ENCODE measurements at places on chromosomes 1 and 21.

- DNase-seq: no peak
These were observed 769 bp downstream of the GALE start for GRCh38 chr1:23799570-23800399.

- no peak for DNase-seq
These were observed 347.0 kb upstream of the AJAP1 start for GRCh38 chr1:4307468-4307845.

GRCh38 chr1:24987875-24988557 lies 57.9 kb upstream of the RUNX3 start:
- DNase-seq: no peak

GRCh38 chr1:114956570-114956969 lies 73.1 kb upstream of the TSHB start:
- DNase-seq: no peak

DNA sequence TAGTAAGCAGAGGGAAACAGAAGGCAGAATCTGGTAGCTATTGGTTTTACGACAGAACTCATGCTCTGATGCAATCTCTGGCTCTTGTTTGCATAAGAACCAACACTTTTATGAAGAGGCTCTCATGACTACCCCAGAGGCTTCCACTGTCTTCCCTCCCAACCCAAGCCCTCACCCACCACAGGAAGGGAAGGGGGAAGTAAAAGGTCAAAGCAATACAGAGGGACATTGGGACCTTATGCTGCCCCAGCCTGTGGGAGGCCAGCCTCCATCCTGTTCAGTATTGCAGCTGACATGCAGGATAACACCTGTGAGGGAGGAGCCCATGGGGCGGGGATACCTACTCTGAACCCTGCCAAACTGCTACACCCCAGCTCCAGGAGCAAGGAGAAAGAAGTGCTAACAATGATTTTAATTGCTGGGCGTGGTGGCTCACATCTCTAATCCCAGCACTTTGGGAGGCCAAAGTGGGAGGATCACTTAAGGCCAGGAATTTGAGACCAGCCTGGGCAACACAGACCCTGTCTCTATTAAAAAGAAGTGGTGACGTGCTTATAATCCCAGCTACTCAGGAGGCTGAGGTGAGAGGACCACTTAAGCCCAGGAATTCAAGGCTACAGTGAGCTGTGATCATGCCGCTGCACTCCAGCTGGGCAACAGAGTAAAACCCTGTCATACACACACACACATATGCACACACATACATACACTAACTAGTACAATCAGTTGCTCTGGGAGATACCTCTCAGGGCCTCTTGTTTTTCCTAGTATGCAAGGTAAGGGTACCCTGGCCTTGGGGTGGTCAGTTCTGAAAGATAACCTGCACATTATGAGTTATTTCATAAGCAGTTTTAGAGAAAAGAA lies 9.5 kb downstream of the MR1 start:
- no peak for DNase-seq

GRCh38 chr1:50163680-50164079 lies 55.0 kb downstream of the ELAVL4 start:
- no peak for DNase-seq

- no peak for DNase-seq
These were observed 530.9 kb downstream of the PTPRU start for GRCh38 chr1:29767088-29767685.

DNA sequence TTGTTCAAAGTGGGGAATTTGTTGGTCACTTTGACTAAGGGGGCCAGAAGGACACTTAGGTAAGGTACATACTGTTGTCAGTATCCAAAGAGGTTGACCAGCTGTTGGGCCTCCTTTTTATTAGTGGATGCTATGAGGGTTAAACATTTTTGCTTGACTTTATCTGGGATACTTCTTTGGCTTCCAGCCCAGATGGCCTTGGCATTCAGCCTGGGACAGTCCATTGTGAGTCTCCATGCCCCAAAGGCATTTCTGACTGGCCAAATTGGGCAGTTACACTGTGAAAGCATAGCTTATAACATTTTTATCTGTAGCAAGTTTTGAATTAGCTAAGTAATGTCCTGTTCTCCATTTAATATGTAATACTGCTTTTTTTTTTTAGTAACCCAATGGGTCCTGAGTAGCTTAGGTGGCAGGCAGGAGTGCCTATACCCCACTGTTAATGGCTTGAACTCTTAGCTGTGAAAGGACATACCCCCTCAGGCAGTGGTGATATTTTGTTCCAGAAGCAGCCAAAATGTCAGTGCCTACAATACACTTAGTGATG lies 35.4 kb upstream of the CD1D start:
- DNase-seq: no peak

- DNase-seq: no peak
These were observed 4.1 kb downstream of the KIAA1614 start for GRCh38 chr1:180916771-180917170.

DNA sequence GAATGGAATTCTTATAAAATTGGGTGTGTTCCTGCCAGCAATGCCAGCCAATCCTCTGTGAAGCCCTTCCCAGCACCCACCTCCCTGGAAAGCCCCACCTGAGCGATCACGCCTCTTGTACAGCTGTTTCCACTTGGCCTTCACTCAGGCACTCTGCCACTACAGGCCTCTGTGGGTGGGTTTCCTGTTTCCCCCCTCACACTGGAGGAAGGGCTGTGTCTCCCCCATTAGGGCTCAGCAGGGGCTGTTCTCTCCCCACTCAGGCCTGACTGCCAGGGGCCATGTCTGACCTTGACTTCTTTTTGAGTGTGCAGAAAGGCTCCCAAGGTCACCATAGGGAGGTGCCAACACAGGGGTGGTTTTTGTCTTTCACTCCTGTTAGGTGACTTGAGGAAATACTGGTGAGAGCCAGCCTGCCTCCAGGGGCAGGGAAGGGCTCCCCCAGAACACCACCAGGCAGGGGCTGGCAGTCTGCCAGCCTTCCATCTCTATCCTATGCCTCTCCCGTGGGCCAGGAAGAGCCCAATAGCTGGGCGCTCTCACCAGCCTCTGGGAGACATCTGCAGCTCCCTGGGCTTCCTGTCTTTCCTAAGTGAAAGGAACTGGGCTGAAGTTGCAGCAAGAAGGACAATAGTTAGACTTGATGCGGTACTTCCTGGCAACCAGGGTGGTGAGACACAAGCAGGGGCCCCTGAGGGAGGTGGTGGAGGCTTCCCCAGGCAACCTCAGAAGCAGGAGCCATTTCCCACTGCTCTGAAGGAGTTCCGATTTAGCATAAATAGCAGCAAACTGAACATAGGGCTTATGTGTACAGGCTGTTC lies 49.1 kb downstream of the ELK4 start:
- DNase-seq: no peak

- no peak for DNase-seq
These were observed 31.7 kb upstream of the FNBP1L start for GRCh38 chr1:93416183-93416582.

DNA sequence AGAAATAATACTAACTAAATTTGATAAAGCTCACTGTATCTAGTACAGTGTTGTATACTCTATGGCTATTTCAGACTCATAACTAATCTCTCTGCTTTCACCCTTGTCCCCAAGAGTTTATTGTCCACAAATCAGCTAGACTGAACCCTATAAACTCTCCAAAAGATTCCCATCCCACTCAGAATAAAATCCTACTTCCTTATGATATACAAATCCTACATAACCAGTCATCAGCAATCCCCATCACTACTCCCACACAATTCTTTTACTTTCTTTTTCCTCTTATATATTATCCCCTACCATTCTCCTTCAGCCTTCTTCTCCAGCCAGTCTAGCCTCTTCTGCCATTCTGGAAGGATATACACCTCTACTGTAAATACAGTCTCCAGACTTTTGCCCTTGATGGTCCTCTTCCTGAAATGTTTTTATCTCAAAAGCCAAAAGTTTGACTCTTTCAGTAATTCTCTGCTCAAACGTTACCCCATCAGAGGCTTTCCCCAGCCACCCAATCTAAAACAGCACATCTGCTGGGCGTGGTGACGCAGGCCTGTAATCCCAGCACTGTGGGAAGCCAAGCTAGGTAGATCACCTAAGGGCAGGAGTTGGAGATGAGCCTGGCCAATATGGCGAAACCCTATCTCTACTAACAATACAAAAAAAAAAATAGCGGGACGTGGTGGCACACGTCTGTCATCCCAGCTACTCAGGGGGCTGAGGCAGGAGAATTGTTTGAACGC lies 41.6 kb downstream of the ABL2 start:
- no peak for DNase-seq

- peak; percentile 85 for DNase-seq
These were observed 71.6 kb downstream of the CD2 start for GRCh38 chr1:116825720-116826438.

GRCh38 chr1:246860401-246860800 lies 71.3 kb downstream of the AHCTF1 start:
- no peak for DNase-seq

- no peak for DNase-seq
These were observed 8.2 kb downstream of the ZNF692 start for GRCh38 chr1:248850536-248851251.

DNA sequence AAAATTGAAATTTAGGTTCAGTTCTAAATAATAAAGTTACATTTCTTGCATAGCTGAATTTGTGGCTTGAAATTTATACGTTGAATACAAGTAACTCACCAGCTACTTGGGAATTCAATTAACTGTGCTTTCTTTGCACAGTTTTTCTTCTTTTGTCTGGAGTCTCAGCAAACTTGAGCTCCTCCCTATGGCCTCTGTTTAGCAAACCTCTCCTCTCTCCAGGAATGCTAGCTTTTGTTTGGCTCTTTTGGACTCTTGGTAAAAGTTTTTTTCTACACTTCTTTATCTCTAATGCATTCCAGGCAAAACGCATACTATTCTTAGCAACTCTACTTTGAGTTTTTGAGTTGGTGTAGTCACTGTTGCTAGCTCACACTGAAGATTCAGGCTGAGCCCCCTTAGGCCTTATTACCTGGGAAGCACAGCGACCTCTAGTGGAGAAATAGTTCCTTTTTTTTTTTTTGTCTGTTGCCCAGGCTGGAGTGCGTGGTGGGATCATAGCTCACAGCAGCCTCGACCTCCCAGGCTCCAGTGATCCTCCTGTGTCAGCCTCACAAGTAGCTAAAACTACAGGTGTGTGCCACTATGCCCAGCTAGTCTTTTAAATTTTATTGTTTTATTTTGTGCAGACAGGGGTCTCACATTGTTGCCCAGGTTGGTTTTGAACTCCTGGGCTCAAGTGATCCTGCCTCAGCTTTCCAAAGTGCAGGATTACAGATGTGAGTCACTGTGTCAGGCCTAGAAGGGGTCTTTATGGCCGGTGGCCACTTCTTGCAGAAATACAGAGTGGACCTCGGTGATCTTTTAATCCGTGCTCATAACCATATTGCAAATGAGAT lies 61.7 kb downstream of the CASQ2 start:
- no peak for DNase-seq

GRCh38 chr1:168921629-168922028 lies 184.9 kb upstream of the ATP1B1 start:
- no peak for DNase-seq
